NCI-H1930 (cell line): ENCODE measurements at places on chromosomes 3 and 15.

- no peak for DNase-seq
Observed at GRCh38 chr3:7684182-7684715, 817.4 kb upstream of the LMCD1 start.

DNA sequence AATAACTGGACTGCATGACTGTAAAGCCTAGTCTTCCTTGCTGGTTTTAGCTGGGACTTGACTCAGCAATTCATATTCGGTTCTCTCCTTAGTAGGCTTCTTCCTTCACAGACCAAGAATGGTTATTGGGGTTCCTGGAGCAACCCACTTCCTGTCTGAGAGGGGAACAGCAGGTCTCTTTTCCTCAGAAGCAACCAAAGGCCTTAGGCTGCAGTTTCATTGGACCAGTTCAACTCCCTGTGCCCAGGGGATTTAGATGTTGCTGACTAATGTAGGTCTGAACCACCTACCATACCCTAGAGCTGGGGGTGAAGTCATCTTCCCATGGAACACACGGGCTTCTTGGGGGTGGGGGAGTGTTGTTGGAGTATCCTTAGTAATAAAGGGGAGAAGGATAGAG, 84.0 kb upstream of the SKOR1 start:
- DNase-seq: no peak

DNA sequence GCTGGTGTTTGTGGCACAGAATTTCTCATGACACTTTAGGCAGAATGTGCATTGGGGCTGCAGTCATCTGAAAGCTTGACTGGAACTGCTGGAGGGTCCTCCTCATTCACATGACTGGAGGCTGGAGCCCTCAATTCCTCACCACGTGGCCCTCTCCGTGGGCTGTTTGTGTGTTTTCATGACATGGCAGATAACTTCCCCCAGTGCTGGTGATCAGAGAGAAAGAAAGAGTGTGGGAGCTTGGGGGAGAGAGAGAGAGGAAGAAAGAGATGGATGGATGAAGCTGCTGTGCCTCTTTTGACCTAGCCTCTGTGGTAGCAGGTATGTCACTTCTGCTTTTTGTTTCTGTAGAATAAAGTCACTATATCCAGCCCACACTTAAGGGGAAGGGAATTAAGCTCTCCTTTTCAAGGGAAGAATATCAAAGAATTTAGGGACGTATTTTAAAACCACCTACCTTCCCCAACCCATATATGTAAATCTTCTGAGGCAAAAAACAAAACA, 169.6 kb upstream of the IL12A start:
- DNase-seq: no peak

DNA sequence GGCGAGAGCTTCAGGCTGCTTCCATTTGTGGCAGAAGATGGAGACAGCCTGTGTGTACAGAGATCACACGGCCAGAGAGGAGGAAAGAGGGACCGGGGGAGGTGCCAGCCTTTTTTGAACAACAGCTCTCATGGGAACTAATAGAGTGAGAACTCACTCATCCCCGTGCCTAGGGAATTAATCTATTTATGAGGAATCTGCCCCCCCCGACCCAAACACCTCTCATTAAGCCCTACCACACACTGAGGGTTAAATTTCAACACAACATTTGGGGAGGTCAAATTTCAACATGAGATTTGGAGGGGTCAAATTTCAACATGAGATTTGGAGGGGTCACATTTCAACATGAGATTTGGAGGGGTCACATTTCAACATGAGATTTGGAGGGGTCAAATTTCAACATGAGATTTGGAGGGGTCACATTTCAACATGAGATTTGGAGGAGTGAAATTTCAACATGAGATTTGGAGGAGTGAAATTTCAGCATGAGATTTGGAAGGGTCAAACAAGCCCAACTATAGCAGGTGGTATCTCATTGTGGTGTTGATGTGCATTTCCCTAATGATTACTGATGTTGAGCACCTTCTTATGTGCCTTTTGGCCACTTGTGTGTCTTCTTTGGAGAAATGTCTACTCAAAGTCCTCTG, 20.6 kb upstream of the RFTN1 start:
- peak; percentile 37 for DNase-seq

DNA sequence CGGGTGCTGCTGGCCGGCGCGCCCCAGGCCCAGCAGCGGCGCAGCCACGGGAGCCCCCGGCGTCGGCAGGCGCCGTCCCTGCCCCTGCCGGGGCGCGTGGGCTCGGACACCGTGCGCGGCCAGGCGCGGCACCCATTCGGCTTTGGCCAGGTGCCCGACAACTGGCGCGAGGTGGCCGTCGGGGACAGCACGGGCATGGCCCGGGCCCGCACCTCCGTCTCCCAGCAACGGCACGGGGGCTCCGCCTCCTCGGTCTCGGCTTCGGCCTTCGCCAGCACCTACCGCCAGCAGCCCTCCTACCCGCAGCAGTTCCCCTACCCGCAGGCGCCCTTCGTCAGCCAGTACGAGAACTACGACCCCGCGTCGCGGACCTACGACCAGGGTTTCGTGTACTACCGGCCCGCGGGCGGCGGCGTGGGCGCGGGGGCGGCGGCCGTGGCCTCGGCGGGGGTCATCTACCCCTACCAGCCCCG, 777 bp downstream of the LOXL1 start:
- DNase-seq: no peak

DNA sequence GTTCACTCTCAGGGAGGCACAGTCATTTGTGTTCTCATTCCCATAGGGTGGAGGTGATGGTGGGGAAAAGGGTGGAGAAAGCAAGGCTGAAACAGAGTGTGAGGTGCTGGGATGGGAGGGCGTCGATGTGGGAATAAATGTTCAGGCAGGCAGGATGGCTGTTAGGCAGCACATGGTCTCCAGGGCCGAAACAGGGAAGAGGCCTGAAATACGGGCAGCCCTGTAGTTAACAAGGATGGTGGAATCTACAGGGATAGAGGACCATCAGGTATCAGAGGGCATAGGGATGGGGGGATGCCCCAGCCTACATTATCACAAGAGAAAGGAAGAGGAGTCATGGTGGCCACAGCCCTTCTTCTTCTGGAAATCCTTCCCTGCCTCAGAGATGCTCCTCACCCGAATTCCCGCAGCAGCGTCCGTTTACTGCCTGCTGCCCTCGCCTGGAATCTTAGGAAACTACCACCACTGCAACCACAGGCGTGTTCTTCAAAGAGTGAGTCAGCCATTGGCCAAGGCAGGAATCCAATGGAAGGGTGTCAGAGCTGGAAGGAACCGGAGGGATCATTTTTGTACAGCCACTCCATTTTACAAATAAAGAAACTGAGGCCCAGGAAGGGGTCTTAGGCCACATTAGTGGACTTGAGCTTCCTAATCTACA, 49.7 kb upstream of the POMGNT2 start:
- no peak for DNase-seq

DNA sequence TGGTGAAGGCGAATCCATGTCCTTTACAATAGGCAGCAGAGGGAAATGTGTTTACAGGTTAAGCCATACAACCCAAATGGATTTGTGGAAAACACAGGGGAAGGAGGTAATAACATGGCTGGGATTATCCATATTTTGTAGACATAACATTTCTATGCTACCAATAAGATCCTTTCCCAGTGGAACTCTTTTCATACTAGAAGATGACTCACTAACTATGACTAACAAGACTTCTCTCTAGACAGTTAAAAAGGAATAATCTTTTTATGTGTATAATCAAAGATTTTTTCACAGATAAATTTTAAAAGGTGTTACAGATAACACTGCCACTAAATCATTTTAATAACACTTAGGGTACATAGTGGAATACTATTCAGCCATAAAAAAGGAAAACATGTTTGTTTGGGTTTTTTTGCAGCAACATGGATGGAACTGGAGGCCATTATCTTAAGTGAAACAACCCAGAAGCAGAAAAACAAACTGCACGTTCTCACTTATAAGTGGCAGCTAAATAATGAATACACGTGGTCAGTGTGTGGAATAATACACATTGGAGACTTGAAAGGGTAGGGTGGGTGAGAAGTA, 39.6 kb downstream of the VPS13C start:
- no peak for DNase-seq

GRCh38 chr3:107997671-107998070, 93.2 kb downstream of the CD47 start:
- DNase-seq: no peak

DNA sequence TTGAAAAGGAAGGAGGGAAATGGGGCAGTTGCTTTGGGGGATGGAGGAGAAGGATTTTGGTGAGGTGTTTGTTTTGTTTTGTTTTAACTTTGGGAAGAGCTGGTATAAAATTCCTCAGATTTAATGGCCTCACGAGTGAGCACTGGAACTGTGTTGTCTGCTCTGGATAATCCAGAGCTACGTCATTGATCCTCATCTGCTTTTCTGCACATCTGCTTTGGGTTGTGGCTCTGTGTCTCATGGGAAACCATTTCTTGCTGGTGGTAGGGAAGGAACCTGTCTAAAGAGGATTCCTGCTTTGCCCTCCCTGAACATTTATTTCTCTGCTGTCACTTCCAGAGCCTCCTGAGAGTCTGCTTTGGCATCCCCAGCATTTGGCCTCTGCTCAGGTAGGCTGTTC, 3.1 kb downstream of the SNRK start:
- no peak for DNase-seq

GRCh38 chr3:186670155-186670554, 4.3 kb downstream of the HRG start:
- no peak for DNase-seq

DNA sequence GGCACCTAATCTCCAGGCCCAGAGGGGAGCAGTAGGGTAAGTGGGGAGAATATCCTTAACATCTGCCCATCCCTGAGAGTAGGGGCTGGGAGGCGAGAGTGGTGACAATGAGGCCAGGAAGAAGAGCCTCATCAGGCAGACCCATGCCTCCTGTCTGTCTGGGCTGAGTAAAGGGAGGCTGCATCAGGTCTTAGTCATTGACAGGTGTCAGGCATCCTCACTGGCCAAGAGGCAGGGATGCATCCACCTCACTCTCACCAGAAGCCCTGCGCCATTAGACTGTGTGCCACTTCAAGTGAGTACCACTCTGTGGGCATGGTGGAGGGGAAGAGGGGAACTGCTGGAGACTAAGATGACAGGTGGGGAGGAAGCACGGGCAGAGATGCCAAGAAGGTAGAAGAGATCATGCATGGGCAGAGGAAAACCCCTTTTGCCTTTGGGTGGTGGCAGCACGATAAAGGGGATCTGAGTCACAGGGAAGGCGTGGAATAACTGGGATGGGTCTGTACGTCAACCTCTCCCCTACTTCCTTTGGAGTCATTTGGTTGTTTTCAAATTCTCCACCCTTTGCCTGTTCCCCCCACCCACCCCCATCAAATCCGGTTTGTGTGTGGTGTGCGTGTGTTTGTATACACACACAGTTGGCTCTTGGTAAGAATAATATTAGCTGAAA, 14.1 kb downstream of the ANAPC13 start:
- no peak for DNase-seq

DNA sequence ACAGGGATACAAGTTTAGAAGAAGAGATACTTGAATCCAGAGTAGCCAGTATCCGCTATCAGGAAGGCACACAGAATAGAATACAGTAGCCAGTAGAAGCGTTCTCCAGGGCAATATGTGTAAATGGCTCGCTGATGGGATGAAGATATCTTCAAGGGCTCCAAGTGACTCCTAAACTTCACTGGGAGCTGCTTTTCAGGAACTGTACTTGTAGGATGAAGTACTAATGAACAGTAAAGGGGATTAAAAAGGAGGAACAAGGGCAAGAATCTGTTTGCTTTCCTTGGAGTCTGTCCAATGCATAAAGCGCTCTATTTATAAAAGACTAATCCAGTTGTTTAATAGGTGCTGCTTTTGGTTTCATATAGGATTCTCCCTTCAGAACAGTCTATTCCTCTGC, 78.4 kb downstream of the THRB start:
- no peak for DNase-seq

DNA sequence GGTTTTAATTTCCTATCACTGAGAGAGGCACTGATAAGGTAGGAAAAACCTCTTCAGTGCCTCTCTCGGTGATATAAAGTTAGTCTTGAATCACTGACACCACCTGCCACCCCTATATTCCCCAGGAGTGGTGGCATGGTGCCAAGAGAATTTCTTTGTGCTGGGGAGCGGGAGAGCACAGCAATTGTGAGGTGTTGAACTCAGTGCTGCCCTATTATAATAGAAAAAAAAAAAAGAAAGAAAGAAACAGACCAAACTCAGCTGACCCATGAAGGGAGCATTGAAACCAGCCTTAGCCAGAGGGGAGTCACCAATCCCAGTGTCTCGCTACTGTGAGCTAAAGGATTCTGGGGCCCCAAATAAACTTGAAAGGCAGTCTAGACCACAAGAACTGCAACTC, 201.4 kb upstream of the STT3B start:
- no peak for DNase-seq

DNA sequence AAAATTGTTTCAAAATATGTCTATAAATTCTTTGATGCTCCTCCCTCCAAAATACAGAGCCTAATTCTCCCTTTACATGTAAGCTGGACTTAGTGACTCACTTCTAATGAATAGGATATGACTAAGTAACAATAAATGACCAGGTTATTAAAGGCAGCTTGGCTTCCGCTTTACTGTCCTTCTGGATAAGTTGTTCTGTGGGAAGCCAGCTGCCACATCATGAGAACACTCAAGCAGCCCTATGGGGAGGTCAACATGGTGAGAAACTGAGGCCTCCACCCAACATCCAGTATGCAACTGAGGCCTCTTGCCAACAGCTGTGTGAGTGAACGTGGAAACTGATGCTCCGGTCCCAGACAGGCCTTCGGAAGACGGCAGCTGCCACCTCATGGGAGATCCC, 247.3 kb upstream of the CHRM5 start:
- no peak for DNase-seq

DNA sequence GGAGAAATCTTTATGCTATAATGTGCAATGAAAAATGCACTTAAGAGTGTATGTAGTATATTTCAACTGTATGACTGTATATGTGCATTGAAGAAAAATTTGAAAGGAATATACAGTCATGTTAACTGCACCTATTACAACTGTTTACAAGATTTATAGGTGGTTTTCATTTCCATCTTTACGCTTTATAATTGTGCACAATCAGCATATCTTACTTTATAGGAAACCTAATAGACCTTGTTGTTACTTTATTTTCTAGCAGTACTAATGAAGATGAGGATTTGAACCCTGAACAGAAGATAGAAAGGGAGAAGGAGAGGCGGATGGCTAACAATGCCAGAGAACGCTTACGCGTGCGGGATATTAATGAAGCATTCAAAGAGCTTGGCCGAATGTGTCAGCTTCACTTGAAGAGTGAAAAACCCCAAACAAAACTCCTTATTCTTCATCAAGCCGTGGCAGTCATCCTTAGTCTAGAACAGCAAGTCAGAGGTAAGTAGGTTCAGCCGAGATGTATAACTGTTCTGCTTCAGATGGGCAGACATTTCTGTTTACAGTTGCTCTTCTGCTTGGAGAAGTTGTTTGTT, 103.4 kb upstream of the CGNL1 start:
- no peak for DNase-seq

DNA sequence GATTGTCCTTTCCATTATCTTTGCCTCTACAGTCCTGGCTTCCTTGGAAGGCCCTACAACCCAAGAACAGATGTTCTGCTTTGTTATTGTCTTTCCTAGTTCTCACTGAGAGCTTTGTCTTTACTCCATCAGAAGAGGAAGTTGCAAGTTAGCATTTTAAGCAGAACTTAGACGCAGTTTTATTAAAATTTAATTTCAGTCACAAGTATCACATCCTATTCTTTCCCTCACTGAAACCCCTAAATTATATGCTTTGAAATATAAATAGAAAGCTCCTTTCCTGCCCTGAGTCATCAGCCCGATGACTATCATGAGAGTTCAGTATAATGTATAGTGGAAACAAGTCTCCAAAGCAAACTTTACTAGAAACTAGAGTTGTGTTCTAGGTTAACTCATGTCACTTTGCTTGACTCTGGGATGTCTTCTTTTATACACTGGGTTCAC, 291.2 kb upstream of the RBMS3 start:
- no peak for DNase-seq

GRCh38 chr15:41561777-41562145, 2.7 kb downstream of the TYRO3 start:
- no peak for DNase-seq
